ENCODE measurements at places on chromosomes 11 and 22. TPM values are rescaled to one million over a fixed set of nuclear protein-coding genes. Genes with fewer than 3 reads are reported as not detected.

GGTLC2 gene
- total RNA-seq, result not detected

GRCh38 chr11:20909995-20910726 lies 240.8 kb downstream of the NELL1 start:
- no peak for DNase-seq

- DNase-seq, result no peak
Observed at GRCh38 chr11:15730995-15731385, 616.3 kb downstream of the INSC start.

OR52I2 gene
- not detected for total RNA-seq

- no peak for DNase-seq
Observed at GRCh38 chr11:33640730-33641371, 59.8 kb downstream of the C11orf91 start.

DNA sequence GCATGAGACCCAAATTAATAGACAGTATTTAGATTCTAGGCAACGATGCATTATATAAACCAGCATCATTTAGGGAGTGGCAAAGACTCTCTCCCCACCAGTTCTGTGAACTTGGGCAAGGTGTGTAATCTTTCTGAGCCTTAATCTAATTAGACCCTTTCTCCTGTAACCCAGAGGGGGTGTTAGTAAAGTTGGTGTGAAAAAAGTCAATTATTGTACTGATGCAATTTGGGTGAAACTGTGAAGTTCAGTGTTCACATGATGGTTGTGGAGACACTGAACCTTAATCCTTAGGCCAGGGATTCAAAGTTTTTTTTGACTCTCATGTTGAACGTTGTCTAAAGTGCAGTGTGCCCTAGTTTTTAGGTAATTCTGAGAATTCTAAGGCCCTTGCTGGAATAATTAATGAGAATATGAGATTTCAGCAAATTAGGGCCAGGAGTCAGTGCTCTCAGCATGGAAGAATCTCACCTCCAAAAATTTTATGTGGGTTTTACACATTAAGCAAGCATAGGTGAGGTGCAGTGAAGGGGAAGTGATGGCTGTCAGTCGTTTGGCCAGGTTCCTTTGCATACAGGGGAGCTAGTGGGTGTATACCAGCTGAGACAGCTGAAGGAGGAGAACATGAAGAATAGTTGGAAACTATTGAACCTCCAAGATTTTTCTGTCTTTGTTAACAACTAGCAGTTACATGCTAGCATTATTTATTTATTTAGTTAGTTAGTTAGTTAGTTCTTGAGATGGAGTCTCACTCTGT lies 94.2 kb downstream of the PTPRJ start:
- no peak for DNase-seq

DLAT gene
- 41.3 TPM for total RNA-seq

KRTAP5-11 gene
- total RNA-seq, result not detected

DNA sequence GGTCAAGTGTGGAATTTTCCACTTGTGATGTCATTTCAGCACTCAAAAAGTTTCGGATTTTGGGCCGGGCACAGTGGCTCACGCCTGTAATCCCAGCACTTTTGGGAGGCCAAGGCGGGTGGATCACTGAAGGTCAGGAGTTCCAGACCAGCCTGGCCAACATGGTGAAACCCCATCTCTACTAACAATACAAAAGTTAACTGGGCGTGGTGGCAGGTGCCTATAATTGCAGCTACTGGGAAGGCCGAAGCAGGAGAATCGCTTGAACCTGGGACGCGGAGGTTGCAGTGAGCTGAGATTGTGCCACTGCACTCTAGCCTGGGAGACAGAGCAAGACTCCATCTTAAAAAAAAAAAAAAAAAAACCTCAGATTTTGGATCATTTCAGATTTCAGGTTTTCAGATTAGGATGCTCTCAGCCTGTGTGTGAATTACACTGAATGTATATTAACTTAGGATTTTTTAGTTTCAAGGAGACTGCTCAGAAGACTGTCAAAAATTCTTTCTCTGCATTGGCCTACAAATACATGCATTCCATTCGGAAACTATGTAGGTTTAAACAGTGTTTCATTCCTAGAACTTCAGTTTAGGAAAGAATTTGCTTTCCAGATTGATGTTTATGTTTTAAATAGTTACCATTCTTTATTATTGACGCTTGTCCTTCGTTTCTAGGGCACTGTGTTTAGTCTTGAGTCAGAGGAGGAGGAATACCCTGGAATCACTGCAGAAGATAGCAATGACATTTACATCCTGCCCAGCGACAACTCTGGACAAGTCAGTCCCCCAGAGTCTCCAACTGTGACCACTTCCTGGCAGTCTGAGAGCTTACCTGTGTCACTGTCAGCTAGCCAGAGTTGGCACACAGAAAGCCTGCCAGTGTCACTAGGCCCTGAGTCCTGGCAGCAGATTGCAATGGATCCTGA lies 48.0 kb downstream of the BID start:
- DNase-seq, result no peak

GRCh38 chr11:34916843-34917770 lies 689 bp downstream of the PDHX start:
- DNase-seq, result peak; percentile 28

DNA sequence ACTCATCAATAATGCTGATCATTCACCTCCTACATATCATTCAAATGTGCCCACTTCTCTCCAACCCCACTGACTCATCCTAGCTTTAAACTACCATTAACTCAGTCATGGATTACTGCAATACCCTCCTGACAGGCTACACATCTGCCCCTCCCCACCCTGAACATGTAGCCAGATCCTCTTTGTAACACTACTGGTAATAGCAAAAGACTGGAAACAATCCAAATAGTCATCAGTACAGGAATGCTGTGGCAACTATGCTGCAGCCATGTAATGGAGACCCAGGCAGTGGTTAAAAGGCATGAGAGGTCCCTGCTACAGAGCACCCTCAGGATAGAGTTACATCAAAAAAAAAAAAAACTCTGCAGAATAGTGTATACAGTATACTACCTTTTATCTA lies 16.6 kb downstream of the SLC43A3 start:
- DNase-seq, result no peak

SMIM35 gene
- not detected for total RNA-seq

GRCh38 chr11:20762980-20763379 lies 93.6 kb downstream of the NELL1 start:
- DNase-seq, result no peak

DNA sequence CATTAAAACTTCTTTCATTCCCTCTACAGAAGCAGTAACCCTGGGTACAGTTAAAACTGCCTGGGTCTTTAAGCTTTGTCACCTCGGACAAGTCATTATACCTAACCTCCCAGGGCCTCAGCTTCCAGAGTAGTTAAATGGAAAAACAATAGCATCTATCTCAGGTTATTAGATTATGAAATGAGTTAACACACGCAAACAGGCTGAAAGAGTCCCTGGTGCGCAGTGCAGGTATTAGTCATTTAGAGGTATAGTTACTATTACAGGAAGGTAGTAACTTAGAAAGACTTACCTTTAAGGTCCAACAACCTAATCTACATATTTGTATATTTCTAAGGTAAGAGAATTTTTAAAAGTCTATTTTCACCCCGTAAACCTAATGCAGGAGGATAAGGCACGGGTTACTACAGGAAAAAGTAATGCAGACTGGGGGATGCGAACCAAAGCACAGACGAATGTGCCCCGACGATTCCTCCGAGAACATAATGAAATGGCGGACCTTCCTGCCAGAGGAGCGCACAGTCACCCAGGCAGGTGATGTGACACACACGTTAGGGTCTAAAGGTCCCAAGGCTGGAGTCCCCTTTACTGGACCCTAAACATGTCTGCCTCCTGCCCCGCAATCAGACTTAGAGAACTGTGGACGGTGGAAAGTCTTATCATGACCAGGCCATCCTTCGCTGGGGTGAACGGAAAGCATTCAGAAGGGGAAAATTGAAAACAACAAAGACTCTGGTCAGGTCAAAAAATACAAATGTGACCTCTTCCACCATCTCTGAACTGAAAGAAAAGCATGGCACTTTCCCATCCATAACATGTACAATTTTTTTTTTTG lies 1.3 kb downstream of the NAP1L4 start:
- peak; percentile 45 for DNase-seq

DNA sequence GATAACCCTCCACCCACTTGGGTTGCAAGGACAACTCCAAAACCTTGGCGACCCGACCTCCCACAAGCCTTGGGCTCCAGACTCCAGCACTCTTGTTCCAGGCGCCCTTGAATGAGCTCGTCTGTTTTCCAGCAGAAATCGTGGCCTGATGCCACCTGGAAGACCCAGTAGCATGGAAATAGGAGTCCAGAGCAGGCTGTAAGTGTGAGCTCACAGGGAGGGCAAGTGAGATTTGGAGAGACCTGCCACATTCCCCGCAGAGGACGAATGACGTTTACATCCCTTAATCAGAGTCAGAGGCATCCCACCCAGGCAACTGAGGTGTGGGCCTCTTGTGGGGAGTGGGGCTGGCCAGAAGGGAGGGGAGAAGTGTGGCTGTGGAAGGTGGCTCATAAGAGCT lies 71.9 kb downstream of the LDLRAD3 start:
- no peak for DNase-seq

PTPN5 gene
- not detected for total RNA-seq

SERHL2 gene
- total RNA-seq, result 0.76 TPM

DNA sequence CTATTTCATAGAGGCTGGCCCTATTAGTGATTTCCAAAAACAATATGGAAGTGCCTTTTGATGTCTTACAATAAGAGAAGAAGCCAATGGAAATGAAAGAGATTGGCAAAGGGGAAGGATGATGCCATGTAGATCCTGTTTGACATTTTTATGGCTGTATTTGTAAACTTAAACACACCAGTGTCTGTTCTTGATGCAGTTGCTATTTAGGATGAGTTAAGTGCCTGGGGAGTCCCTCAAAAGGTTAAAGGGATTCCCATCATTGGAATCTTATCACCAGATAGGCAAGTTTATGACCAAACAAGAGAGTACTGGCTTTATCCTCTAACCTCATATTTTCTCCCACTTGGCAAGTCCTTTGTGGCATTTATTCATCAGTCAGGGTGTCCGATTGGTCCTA lies 91.4 kb downstream of the CD44 start:
- no peak for DNase-seq

CCDC88B gene
- total RNA-seq, result 1.8 TPM

RFPL1 gene
- total RNA-seq, result not detected

DNA sequence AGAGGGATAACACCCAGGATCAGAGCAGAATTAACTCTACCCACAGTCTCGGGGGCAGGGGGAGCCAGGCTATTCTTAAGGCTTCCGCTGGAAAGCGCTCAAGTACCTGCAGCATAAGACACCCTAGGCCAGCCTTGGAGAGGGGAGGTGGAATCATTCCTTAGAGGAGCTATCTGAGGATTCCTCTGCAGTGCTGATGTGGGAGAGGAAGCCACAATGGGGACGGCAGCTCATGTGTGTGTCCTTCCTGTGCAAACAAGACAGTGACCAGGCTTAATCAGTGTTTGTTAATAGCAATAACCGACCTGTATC lies 382.2 kb upstream of the CADM1 start:
- no peak for DNase-seq

DNA sequence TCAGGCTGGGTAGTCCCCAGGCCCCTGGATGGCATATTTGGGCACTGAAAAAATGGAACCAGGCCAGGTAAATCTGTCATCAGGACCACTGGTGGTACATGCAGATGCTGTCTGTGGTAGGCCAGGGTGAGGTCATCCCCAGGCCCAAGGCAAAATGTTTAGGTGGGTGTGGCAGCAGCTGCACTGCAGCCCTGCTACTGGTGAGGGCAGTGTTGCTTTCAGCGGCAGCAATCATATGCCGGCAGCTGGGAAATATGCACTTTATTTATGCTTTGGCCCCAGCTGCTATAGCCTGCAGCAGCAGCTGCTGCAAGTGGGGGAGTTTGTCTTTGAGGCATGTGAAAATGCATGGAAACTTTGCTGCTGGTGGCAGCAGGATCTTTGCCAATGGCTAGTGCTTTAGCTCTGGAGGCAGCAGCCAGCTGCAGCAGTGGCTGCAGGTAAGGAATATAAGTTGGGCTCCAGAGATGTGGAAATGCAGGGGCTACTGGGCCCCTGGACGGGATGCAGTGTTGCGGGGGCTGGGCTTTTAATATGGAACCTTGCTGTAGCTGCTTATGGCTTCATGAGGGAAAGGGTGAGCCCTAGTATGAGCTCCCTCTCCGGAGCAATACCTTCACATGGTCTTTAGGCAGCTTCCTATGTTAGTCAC lies 365.7 kb upstream of the CADM1 start:
- no peak for DNase-seq

DNA sequence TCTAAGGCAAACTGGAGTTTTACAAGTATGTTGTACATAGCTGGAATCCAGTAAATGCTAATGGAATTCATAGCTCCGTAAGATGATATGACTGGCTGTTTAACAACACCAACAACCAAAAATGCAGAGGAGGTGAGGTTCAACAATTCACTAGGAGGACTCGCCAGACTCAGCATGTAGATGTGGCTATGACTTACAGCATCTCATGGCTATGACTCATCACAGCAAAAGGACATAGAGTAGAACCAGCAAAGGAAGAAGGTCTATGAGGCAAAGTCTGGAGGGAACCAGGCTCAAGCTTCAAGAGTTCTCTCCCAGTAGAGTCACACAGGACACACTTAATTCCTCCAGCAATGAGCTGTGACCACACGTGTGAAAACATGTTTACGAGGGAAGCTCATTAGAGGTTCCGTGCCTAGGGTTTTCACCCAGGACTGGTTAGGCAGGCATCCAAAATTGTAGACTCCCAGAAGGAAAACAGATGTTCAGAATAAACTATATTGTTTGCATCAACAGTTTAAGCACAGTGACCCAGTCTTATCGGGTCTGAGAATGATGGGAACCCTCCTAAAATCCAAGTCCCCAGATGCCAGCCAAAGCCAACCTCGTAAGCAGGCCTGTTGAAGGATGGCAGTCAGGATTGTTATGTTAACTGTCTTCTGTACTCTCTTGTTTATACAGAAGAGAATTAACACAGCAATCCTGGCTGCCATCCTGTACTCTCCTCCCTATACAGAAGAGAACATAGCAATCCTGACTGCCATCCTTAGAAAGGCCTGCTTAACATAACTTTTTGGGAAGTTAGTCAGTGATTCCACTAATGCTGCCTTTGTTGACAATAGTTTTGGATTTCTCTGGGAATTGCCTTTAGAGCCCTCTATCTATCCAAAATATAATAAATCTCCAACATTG lies 116.6 kb downstream of the LARGE1 start:
- DNase-seq, result no peak

IL18 gene
- 1.5 TPM for total RNA-seq

DNA sequence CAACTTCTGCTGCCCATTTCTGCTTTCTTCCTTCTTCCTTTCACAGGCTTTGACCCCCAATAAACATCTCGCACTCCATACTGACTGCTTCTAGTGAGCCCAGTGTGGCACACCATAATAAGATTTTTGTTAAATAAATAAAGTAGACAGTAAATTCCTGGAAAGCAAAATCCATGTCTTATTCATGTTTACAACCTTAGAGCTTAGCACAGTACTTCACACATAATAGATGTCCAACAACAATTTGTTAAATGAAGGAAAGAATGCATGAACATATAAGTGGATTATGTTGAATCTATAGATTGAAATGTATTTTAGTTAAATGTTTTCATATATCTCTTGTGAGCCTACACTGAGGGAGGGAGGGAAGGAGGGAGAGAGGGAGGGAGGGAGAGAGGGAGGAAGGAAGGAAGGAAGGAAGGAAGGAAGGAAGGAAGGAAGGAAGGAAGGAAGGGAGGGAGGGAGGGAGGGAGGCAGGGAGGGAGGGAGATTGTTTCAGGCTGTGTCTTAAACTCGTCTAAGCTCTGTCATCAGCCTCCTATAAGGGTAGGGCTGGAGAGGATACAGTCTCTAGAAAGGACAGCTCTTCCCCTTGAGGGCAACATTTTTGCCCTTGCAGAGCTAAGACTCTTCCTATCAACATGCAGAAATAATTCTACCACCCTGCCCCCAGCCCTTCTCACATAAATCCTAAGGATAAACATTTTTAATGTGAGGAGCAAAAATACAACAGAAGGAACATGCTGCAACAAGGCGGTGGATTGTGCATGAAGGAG lies 168.1 kb downstream of the BARX2 start:
- DNase-seq, result no peak
